ENCODE measurements at places on chromosomes 12 and 14.

DNA sequence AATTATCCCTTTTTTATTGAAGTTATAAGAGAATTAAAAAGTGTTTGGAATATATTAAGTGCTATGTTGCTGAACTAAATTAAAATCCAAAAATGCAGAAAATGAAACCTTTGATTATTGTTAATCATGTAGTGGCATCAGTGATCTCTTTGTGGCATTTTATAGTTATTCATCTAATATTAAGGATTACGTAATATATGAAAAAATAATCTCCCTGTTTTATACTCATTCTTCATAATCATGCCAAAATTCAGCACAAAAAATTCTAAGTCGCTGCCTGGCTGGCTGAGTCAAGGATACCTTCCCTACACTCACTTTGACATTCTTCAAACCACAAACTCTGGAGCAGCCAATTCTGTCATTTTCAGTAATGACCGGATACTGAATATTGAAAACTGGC, 63.7 kb downstream of the ARL1 start:
- no peak for DNase-seq

DNA sequence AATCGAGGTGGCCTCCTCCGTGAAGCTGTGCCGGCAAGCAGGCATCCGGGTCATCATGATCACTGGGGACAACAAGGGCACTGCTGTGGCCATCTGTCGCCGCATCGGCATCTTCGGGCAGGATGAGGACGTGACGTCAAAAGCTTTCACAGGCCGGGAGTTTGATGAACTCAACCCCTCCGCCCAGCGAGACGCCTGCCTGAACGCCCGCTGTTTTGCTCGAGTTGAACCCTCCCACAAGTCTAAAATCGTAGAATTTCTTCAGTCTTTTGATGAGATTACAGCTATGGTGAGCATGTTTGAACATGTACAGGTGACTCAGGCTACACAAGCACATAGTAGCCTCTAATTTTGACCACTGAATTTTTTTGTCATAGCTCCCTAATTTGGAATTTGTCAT, 59.7 kb downstream of the ATP2A2 start:
- no peak for DNase-seq

DNA sequence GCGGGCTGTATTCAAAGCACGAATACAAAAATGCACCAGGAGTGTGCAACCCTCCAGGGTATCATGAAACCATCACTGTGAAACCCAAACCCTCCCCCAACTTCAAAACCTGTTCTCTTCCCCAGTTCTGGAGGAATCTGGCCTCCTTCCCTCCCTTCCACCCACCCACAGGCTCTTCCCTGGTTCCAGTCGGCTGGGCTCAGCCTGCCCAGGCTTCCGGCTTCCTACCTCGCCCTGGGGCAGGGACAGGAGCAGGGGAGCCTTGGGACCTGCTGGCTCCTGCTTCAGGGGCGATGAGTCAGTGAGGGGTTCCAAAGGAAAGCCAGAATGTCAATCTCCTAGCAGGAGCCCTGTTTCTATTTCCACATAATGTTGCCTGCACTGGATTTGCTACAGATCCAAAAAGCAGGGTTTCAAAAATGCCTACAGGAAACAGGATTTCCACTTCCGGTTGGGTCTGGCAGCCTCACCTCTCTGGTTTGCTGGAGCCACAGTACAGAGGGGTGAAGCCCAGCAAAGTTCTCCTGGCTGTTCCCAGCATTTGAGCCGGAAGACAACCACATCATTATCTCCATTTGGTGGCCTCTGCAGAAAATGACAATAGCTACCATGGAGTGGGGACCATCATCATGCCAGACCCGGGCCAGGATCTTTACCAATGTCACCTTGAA, 278.3 kb downstream of the DPF3 start:
- no peak for DNase-seq

GRCh38 chr14:47346849-47347248, 328.6 kb downstream of the MDGA2 start:
- DNase-seq, result no peak

DNA sequence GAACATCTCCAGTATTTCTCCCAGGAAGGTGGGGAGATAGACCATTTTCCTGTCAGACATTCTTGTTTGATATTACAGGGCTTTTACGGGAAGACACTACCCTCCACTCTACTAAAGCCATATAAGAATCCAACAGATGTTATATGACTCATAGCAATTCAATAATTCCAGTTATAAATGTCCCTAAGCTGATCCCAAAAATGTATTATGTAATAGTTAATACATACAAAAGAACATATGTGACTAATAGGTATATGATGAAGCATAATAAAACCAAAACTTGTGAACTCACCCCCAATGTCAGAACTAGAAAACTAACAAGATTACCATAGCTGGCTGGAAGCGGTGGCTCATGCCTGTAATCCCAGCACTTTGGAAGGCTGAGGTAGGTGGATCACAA, 84.2 kb downstream of the EFCAB11 start:
- no peak for DNase-seq

DNA sequence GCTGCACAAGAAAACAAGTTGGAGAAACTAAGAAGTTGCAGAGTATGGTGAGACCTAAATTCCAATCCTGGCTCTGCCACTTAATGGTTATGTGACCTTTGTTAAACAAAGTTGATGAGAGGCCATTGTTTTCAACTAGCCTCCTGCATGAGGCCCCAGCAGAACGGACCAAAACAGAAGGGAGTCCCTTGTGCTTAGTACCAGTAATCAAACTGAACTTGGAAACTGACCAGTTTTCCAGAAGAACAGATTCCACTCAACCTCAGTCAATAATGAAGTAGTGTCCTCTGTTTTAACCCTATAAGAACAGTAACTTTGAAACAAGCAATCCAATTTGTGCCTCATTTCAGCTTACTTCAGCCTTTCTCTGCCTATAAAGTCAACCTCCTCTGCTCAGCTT, 69.9 kb downstream of the C12orf56 start:
- DNase-seq, result no peak

- peak; percentile 58 for DNase-seq
These were observed 69.4 kb downstream of the CD163L1 start for GRCh38 chr12:7374423-7375144.

- no peak for DNase-seq
These were observed 121.9 kb downstream of the RFLNA start for GRCh38 chr12:124416516-124417395.

- DNase-seq, result no peak
These were observed 2.9 kb downstream of the PHLDA1 start for GRCh38 chr12:76028571-76029277.

DNA sequence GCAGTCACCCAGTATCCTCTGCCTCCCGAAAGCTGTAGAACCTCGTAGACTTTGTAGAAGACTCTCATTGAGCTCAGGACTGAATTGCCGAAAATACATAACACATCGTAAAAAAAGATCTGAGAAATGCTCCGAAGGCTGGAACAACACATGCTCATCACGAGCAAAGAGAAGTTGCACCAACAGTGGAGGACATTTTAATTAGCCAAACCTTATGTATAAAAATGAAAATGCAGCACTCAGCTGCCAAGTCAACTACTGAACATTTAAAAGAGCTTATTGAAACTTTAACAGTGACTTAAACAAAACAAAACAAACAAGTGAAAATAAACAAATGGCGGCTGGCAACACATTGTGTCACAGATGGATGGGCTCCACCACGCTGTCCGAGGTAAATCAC, 519.9 kb downstream of the TMEM132D start:
- DNase-seq, result no peak

GRCh38 chr12:106299202-106299774, 3.2 kb upstream of the TCP11L2 start:
- DNase-seq, result no peak

- DNase-seq, result no peak
These were observed 6.0 kb downstream of the BDKRB1 start for GRCh38 chr14:96261772-96262655.

DNA sequence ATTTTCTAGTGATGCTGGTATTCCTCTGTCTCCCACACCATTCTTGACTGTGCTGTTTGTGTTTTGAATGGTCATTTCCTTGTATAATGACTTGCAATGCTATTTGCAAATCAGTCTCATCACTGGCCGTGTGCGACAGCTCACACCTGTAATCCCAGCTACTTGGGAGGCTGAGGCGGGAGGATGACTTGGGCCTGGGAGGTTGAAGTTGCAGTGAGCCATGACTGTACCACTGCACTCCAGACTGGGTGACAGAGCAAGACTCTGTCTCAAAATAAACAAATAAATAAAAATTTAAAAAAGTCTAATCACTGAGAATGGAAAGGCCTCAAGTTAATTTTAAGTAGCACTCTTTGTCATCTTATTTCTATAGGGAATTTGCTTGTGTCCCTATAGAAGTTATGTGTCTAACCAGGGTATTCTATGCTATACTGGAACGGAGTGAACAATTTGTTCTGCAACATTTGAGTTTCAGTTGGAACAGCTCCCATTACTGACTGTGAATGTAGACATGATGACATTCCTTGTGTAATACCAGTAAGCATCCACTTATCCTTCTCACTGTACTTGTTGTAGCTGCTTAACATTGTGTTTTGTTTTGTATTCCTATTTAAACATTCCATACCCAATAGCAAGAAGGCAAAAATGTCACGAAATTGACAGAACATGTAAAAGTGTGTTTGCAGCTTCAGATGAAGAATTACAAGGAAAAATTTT, 126.3 kb downstream of the MGST1 start:
- no peak for DNase-seq

DNA sequence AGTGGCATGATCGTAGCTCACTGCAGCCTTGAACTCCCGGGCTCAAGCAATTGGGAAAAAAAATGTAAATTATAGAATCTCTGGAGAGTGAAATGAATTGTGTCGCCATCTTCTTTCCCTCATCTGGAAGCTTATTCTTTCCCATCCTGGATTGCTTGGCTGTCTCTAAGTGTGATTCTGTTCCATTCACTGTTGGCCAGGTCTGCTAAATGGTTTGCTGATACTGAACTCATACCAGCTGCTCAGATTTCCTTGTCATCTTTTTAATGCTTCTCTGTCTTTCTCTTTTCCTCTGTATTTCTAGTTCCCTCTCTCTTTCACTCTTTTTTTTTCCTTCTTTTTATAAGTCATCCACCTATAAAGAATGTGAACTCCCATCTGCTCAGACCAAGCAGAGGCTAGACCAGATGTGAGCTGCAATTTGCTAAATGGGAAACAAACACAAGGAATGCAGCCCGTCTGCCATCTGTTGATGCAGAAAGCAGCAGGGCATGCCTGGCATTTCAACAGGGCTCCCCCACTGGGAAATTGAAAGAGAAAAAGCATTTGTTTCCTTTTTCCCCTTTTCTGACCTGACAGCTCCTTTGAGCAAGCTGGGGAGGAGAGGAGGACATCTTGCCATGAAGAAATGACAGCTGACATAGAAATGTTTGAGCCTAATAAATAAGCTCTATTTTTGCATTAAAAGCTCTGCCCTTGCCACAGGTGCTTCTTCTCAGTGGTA, 1823.6 kb upstream of the FLRT2 start:
- DNase-seq, result peak; percentile 5

- DNase-seq, result peak; percentile 33
These were observed 419 bp upstream of the ATXN7L3B start for GRCh38 chr12:74537126-74537706.

DNA sequence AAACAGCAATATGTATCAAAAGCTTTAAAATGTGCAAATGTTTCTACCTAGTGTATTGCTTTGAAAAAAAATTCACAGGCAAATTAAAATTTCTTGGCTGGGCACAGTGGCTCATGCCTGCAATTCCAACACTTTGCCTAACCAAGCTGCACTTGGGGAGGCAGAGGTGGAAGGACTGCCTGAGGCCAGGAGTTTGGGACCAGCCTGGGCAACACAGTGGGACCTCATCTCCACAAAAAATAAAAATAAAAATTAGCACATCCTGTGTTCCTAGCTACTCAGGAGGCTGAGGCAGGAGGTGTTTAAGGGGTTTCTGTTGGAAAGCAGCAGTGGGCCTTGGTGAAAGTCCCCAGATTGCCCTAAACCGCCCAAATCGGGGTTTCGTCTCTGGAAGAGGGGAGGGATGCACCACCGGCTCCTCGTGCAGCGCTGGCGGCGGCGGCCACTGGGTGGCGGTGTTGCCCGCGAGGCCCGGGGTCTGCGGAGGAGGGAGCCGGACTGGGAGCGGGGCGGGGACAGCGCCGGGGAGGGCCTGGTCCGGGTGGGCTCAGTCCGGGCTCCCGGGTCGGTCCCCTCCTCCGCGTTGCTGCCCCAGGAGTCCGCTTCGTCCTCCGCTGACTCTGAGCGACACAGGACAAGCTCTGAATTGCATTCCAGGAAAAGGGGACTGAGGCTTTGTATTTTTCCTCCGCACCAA, 265.6 kb downstream of the AACS start:
- peak; percentile 97 for DNase-seq

DNA sequence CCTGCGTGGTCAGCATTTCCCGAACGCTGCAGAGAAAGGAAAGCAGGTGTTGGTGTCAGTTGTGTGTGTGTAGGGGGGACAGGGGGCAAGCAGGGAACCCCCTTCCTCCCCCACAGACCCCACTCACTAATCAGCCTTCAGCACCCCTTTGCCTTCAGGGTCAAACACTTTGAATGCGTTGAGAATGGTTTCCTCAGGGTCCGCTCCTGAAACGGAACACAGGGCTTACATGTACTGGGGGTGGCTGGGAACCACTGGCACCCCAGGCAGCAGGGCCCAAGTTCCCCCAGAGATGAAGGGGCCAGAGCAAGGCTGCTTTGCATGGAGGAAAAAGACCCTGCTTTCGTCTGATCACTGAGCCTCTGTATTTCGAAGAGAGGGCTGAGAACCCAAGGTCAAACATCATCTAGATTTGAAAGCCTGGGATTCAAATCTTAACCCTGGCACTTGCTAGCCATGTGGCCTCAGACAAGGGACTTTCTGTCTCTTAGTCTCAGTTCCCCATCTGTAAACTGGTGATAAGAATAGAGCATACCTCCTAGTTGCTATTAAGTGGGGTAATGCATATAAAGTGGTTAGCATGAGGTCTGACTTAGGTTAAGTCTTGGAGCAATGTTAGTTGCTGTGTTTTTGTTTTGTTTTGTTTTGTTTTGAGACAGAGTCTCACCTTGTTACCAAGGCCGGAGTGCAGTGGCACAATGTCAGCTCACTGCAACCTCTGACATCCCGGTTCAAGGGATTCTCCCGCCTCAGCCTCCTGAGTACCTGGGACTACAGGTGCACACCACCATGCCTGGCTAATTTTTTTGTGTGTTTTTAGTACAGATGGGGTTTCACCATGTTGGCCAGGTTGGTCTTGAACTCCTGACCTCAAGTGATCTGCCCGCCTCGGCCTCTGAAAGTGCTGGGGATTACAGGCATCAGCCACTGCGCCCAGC, 7.0 kb downstream of the MYL2 start:
- DNase-seq, result no peak

GRCh38 chr14:28608851-28609828, 157.4 kb upstream of the FOXG1 start:
- DNase-seq, result peak; percentile 11
